ENCODE measurements at places on chromosomes 16 and 17.

- DNase-seq: no peak
Measured at GRCh38 chr17:10229181-10229580, 30.8 kb upstream of the GAS7 start.

DNA sequence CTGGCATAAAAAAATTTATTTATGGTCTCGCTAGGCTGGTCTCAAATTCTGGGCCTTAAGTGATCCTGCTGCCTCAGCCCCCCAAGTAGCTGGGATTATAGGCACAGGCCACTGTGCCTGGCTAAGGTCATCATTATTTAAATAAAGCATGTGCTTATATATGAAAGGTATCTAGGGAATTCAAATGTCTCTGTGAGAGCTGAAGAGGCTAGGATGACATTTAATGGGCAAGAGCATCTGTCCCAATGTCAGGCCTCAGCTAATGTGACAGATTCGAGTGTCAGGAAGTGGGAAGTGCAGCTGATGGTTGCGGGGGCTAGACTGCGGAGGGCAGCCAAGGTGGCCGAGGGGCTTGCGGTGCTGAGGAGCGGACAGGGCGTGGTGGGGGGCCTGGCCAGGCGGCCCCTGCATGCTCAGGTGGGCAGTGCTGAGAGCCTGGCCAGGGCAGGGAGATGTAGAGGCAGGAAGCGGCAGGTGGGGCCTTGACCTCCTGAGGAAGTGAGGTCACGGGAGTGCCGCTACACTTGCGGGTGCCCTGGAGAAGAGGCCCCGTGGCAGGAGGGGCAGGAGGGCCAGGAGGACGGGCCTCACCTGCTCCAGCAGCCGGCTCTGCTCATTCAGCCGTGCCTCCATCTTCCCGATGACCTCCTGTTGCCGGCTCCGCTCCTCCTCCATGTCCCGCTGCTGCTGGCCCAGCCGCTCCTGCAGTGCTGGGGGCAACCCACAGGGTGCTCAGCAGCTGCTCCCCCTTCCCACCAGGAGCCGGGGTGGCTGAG, 12.6 kb upstream of the MRPL38 start:
- DNase-seq: no peak

- no peak for DNase-seq
Measured at GRCh38 chr17:2792366-2793169, 3.7 kb upstream of the RAP1GAP2 start.

DNA sequence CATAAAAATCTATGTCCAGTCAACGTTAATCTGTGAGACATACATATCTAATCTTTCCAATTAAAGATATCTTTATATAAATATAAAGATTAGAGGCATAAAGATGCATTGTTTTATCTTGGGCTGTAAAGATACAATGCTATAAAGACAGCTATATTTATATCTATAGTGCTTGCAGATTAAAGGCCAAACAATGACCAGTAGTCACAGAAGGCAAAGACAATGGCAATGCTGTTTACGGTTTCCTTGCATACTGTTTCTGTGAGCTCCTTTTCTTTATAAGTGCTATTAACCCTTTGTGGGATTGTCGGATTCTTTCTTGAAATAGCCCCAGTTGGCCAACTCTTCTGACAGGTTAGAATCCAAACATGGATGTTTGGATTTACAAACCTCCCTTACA, 85.5 kb upstream of the SALL1 start:
- no peak for DNase-seq

- no peak for DNase-seq
Measured at GRCh38 chr16:23478566-23478965, 25.6 kb upstream of the COG7 start.

DNA sequence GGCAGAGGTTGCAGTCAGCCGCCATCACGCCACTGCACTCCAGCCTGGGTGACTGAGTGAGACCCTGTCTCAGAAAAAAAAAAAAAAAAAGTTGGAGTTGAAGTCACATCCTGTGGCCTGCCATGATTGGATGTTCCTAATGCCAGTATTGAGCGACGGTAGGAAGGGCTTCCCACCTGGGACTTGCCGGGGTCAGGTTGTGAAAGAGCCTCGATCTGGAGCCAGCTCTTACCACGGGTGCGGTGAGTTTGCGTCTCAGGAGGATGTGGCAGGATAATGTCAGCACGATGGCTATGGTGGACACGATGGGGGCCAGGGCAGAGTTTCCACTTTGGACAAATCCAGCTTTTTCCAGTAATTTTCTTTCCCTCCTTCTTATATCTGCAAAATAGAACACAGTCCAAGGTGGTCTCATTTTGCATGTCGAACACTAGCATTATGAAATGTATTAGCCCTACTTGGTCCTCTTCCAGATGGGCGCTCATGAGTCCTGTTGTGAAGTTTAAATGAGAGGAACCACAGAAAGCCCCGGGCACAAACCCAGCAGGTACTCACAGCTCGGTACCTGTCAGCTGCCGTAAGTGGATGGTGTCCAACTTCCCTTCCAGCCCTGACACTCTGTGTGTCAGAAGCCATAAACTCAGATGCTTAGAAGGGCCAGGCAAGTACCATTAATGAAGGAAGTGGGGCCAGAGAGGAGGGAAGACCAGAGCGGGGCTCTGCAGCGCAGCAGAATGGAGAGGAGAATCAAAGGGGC, 22.2 kb downstream of the ABCC12 start:
- no peak for DNase-seq

DNA sequence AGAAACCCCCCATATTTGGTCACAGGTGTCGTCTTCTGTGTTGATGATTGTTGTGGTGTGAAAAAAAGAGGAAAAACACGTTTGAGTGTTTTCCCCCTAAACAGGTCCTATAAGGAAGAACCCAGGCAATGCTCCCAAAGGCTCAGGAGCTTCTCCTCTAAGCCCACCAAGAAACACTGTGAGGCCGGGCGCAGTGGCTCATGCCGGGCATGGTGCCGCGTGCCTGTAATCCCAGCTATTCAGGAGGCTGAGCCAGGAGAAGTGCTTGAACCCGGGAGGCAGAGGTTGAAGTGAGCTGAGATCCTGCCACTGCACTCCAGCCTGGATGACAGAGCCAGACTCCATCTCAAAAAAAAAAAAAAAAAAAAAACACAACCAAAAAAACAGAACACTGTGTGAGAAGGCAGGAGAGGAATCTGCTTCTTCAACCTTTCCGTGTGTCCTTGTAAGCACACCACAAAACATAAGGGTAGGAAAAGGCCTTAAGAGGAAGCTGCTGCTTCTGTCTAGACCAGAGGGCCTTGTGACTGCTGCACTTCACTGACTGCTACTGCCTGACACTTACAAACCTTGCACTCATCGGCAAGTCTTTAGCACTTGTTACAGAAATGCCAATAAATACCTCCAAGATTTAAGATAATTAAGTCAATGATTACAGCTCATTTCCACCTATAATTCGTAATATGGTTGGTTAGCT, 9.3 kb downstream of the JPT1 start:
- no peak for DNase-seq

- no peak for DNase-seq
Measured at GRCh38 chr17:17987187-17987896, 14.7 kb downstream of the DRC3 start.

DNA sequence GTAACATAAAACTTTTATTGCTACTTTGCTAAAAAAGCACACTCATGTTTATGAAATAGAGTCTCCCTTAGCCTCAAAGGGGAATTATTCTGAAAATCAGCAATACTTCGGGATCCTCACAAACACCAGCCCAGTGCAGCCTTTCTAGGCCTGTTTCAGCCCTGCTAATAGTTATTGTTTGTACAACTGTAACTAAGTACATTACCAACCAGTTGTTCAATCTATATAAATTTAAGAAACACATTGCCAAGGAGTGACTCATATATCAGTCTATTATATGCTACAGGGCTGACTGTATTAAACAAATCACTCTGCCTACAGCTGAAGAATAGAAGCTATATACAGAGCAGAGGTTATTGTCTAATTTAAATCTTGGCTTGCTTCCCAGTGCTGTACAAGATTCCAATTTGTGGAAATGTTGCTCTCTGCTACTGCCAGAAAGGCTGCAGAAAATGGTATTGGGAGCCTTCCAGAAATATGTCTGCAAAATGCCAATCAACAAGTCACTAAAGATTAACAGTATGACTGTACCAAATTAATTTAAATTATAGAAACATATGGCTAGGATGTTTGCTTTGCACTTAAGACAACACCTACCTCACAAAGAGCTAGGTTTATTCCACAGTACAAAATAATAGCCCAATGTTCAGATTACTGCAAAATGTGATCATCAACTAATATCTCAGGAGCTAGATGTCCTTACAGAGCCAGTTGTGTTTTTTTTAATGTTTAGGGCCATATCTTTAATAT, 49.7 kb downstream of the TOX3 start:
- peak; percentile 25 for DNase-seq

GRCh38 chr17:48025904-48026501, 11.6 kb downstream of the COPZ2 start:
- DNase-seq: peak; percentile 55

GRCh38 chr16:66443269-66443652, 16.2 kb downstream of the BEAN1 start:
- no peak for DNase-seq

DNA sequence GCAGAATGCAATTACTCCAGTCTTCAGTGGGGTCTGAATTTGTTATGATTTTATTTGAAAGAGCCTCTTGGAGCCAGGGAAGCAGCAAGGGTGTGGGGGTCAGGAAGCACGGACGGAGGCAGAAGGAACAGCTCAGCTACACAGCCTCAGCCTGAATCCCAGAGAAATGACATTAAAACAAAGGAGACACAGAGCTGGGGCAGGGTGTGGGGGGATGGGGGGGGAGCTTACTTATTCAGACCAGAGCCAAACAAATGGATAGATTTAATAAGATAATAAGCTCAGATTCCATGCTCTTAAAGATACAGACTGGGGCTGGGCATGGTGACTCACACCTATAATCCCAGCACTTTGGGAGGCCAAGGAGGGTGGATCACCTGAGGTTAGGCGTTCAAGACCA, 195.3 kb downstream of the ZNF423 start:
- DNase-seq: no peak

DNA sequence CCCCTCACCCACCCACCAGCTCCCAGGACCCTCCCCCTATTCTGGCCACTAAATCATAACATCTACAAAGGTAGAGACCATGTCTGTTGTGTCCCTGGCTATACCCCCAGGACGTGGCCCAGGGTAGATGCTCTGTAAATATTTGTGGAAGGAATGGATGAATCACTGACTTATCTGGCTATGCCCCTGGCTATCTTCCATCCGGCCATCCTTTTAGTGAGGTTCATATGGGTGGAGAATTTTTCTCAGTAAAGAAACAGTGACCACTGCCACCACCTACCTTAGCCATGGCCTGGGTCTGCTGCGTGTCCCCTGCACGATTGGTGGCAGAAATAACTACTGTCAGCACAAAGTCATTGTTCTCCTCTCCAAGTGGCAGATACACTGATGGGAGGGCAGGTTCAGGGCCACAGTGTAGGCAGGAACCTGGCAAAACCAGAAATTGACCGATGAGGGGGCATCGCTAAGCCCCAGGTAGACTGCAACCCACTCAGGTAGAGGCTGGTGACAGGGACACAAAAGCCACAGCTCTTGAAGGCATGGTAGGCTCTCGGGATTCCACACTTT, 63.1 kb upstream of the BCO1 start:
- DNase-seq: no peak

- no peak for DNase-seq
Measured at GRCh38 chr16:4205971-4206370, 35.9 kb downstream of the SRL start.

DNA sequence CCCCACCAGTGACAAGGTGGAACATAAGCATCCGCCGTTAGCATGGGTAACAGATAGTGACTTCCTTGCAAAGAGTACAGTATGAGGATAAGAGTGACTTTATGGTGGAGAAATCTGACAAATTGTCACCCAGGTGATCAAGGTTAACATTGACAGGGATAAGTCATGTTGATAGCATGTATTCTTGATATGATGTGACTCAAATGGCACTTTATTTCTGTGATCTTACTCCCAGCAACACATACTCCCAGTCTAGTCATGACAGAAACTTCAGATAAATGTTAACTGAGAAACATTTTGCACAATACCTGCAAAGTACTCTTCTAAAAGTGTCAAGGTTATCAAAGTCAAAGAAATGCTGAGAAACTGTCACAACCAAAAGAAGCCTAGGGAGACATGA, 588.6 kb upstream of the KIF2B start:
- DNase-seq: no peak

DNA sequence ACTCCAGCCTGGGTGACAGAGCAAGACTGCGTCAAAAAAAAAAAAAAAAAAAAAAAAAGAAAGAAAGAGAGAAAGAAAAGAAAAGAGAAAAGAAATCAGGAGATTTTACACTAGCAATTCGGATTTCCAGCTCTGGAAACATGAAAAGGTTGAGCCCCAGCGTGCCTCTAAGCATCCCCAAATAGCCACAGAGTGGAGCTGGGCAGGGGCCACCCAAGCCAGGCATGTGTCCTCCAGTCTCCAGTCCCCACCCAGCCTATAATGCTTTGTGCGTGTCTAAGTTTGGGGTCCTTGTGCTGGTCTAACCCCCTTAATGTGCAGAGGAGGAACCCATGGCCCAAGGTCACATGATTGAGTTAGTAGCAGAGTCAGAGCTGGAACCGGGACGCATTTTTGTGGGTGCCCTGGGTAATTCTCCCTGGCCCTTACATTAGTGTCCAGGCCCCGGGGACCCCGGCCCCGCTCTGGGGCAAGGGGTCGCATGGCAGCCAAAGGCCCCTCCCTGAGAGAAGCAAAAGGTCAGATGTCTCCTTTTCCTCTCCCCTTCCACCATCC, 19.9 kb downstream of the ADAM11 start:
- DNase-seq: peak; percentile 19

- DNase-seq: no peak
Measured at GRCh38 chr16:85629326-85629725, 16.2 kb downstream of the GSE1 start.

All from femur (tissue), 1 donor.